ENCODE measurements at places on chromosomes 4 and X.

DNA sequence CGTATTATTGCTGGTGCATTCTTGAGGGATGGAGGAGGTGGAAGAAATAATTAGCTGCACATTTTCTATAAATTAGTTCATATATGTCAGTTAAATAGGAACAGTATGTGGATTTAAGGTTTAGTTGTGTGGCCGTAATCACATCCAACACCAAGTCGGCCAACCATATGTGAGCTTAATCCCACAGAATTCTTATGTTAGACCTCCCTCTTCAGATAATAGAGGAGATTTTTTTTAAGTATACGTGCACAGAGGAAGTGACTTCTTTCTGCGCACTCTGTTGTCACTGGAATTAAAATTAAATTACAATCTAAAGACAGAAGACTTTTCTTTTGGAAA, 2.1 kb downstream of the SEPTIN11 start:
- no peak for DNase-seq

GRCh38 chr4:113148925-113149324, 99.5 kb downstream of the ANK2 start:
- no peak for DNase-seq

DNA sequence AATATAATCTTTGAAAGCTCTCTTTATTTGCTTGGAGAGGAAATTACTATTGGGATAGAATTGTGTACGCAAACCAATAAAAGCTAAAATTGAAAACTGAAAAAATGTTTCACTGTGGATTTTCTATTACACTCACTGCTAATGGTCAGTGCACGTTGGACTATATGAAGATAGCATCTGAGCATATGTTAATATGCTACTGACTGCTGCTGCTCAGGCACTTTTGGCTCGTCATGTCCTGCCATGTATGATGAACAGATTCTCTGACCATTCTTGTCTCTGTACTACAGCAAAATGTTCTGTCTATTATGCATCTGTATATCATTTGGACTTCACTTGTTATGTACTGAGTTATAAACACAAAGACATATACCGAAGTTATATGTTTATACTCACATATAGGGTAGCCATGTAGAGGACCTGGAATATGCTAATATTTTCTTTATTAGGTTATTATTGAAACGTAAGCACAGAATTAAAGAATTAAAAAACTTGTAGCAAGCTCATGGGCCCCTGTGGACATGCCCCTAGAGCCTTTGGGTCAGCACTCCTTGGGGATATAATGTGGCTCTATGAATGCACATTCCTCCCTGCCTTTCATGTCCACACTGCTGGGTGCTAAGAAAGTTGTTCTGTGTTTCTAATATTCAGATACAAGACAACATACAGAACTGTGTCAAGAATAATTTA, 120.8 kb downstream of the ANK2 start:
- no peak for DNase-seq

DNA sequence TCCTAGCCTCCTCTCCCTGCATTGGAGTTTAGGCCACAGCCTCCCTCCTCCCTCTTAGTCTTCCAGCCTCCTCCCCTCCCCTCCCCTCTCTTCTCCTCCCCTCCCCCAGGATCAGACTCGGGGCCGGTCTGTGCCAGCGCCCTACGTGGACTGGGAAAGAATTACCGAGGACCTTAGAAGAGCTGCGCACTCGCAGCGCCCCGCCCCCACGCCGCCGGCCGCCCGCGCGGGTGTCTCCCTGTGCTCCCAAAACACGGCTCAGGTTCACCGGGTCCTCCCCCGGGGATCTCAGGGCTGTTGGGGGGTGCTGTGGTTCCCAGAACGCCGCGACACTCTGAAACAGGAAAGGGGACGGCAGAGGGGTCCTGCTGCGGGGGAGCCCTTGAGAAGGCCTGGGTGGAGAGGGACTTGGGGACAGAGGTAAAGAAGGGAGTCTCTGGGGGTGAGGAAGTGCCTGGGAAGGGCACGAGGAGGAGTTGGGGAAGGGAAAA, 122.3 kb upstream of the TBL1X start:
- peak; percentile 85 for DNase-seq

GRCh38 chr4:20338841-20339240, 87.1 kb downstream of the SLIT2 start:
- DNase-seq: no peak

GRCh38 chr4:57023104-57023503, 44.4 kb downstream of the POLR2B start:
- DNase-seq: no peak

- no peak for DNase-seq
These were observed 2506.0 kb downstream of the PCDH7 start for GRCh38 chr4:33226133-33226532.

Measured in frontal cortex (tissue), 4 donors.